ENCODE measurements at places on chromosomes 11 and 22. TPM values are rescaled to one million over a fixed set of nuclear protein-coding genes. Genes with fewer than 3 reads are reported as not detected.

GRCh38 chr11:61103851-61104423 is 1.6 kb downstream of the CD5 start:
- DNase-seq: no peak

DNA sequence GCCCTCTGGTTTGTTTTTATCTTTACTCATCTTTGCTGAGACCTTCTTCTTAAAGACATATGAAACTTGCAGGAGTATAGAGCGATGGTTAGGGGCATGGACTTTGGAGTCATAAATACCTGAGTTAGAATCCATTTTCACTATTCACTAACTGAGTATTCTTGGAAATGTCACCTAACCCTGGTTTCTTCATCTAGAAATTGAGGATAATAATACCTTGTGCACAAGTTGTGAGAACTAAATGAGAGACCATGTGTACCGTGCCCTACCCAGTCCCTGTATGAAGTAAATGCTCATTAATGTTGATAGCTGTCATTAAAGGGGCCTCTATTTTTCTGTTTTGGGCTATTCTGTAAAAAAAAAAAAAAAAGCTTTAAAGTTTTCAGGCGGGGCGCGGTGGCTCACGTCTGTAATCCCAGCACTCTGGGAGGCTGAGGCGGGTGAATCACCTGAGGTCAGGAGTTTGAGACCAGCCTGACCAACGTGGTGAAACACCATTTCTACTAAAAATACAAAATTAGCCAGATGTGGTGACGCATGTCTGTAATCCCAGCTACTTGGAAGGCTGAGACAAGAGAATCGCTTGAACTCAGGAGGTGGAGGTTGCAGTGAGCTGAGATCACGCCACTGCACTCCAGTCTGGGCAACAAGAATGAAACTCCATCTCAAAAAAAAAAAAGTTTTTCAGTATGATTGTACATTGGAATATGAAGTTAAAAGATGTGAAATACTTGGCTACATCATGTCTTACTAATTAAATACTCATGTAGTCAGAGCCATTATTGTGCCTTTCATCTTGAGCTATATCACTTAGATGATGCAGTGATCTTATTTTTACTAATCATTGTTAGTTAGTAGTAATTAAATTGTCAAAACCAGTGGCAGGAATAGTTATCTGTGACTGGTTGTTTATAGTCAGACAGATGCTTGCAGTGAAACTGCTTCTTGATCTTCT is 95.0 kb downstream of the AMOTL1 start:
- DNase-seq: no peak

- no peak for DNase-seq
Observed at GRCh38 chr22:44192098-44192815, 11.5 kb downstream of the PARVG start.

The MOV10L1 gene
- 0.10 TPM for total RNA-seq

DNA sequence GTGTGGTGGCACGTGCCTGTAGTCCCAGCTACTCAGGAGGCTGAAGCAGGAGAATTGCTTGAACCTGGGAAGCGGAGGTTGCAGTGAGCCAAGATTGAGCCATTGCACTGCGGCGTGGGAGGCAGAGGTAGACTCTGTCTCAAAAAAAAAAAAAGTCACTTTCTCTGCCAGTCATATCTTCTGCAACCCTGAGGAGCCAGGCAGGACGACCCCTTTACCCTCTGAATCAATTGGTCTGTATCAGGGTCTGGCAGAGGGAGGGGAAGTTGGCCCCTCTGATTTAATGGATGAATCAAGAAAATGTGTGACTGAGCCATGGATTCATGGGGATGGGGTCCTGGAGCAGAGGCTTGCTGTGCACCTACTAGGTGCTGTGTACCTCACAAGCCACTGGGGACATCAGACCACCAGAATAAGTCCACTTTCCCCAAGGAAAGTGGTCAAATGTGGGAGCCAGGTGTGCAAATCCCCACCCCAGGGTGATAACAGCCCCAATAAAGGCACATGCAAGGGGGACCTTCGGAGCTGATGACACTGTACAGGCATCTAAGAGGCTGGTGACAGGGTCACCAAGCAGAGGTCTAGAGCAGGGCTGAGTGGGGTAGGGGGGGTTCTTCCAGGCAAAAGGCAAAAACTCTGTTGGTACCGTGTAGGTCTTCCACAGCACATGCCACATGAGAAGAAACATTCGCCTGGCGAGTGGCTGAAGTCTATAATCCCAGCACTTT is 29.0 kb downstream of the TXN2 start:
- DNase-seq: no peak

The MYBPC3 gene
- not detected for total RNA-seq

DNA sequence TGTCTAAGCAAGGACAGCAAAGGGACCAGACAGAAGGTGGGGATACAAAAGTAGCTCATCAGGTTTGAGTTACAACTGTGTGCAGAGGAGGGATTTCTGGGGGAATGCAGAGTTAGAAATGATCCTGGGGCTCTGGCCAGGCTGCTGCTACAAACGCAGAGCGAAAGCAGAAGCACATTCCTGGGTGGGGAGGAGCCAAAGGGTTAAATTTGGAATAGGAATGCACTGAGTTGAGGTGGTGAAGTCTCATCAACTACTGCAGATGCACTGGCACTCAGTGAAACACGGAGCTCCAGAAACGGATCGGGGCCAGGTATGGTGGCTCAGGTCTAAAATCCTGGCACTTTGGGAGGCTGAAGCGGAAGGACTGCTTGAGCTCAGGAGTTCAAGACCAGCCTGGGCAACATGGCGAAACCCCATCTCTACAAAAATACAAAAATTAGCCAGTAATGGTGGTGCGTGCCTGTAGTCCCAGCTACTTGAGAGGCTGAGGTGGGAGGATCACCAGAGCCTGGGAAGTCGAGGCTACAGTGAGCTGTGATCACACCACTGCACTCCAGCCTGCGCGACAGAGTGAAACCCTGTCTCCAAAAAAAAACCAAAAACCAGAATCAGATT is 3.2 kb downstream of the CHKA start:
- DNase-seq: no peak
